ENCODE measurements at places on chromosomes 2 and 18.

GRCh38 chr2:28209261-28209691, 183.4 kb upstream of the FOSL2 start:
- DNase-seq, result no peak

DNA sequence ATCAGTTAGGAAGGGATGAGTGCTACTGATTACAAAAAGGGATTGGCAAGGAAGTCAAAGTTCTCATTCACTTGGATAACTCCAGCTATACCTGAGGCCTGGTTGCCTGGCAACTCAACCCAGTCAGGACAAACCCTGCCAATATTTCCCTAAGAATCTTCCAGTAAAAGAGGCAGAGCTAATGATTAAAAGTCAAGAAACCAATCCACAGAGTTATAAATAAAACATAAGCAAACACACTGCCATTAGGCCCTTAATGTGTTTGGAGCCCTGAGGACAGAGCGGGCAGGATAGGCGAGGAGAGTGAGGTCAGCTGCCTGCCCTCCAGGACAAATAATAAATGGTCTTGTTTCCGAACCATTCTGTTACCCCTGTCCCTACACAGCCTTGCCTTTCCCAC, 215.6 kb upstream of the NABP1 start:
- DNase-seq, result no peak

DNA sequence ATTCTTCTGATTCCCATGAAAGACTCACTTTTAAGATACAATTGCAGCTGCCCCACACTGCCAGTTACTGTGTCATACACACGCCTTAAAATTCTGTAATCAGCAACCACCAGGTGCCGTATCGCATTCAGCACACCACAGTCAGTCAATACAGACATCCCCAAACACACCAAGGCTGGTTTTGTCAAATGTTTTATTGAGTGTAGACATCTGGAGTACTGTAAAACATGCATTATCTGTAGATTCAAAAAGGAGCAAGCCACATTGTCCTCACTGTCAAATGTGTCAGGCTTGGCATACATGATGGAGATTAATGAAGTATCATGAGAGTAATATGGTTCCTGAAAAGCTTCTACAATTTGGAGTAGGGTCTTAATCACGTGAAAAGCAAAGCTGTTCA, 109.7 kb upstream of the SP3 start:
- DNase-seq, result no peak

DNA sequence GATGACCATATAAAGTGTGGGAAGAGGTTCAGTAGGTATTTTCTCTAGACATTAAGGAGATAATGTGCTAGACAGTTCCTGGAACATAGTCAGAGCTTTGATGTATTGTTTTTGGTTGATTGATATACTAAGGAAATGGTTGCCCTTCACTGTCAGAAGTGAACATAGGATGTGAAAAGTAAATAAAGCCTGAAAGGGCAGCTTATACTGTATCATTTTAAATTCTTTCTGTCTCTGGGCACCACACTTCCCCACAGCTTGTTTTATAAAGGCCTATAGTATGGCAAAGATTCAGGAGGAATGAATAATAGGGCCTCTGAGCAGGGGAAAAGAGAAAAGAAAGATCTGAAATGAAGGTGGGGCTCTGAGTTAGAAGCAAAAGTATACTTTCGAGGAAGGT, 72.7 kb upstream of the ITPRID2 start:
- no peak for DNase-seq

- DNase-seq, result no peak
These were observed 780.4 kb upstream of the NRXN1 start for GRCh38 chr2:51812138-51812866.

DNA sequence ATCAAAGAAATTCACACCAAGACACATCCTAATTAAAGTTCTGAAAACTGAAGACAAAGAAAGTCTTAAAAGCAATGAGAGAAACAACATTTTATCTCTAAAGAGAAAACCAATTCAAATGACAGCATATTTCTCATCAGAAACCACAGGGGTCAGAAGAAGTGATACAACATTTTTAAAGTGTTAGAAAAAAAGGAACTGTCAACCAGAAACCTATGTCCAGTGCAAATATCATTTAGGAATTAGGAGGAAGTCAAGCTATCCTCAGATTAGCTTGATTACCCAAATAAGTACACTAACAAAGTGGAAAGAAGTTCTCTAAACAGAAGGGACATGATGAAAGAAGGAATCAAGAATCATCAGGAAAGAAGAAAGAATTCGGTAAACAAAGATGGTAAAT, 59.5 kb upstream of the BCL2L11 start:
- DNase-seq, result no peak

- DNase-seq, result no peak
These were observed 322.1 kb downstream of the CCDC85A start for GRCh38 chr2:56505885-56506284.

GRCh38 chr2:127392133-127392827, 4.5 kb upstream of the MAP3K2 start:
- DNase-seq, result no peak

- DNase-seq, result no peak
These were observed 61.1 kb downstream of the CABLES1 start for GRCh38 chr18:23196119-23197007.

DNA sequence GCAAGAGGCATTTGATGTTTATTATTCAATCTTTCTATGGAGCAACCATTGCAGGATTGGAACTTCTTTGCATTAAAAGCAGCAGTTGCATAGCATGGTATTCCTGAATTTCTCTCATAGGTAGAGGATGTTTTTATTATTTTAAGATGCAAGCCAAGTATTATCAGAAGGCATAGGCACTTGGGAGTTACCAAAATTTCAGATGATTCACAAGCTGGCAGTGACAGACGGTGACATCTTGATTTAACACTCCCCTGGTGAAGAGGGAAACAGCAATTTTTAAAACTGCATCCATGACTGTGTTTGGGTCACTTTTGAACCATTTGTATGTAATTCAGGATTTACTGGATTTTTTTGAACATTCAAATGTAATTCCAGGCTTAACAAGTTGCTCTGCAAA, 654.3 kb downstream of the SLC4A3 start:
- no peak for DNase-seq

- DNase-seq, result no peak
These were observed 35.2 kb downstream of the ST3GAL5 start for GRCh38 chr2:85853499-85854165.

DNA sequence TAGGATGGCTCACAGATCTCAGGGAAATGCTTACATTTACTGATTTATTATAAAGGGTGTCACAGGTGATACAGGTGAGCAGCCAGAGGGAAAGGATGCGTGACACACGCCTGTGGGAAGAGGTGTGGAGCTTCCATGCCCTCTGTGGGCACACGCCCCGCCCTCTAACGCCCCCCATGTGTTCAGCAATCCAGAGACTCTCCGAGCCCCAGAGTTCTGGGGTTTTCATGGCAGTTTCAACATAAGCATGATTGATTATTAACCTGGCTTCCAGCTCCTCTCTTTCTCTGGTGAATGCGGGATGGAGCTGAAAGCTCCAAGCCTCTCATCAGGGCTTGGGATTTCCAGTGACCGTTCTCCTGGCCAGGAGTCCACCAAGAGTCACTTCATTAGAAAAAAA, 34.3 kb upstream of the ODC1 start:
- DNase-seq, result no peak

- DNase-seq, result no peak
These were observed 221.9 kb downstream of the ZNF407 start for GRCh38 chr18:74819433-74820059.

- no peak for DNase-seq
These were observed 65.0 kb upstream of the NPAS2 start for GRCh38 chr2:100754951-100755350.

DNA sequence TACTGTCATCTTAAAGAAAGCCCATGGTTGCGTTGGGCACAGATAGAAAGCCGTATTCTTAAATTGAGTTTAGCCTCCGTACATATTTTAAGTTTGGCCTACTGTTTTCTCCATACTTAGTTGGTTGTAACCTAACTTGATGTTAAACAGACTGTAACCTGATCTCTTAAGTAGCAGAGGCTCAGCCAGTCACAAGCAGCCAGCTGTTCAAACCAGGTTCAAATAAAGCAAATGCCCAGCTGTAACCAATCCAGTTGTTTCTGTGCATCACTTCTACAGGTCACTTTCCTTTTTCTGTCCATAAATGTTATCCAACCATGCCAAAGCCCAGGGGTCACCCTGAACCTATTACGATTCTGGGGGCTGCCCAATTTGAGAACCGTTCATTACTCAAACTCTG, 10.0 kb upstream of the THADA start:
- no peak for DNase-seq

GRCh38 chr2:134173338-134174016, 80.4 kb upstream of the MGAT5 start:
- DNase-seq, result no peak

GRCh38 chr2:75290600-75291150, 91.4 kb upstream of the TACR1 start:
- no peak for DNase-seq
